ENCODE measurements at places on chromosomes 7 and 10. TPM values are rescaled to one million over a fixed set of nuclear protein-coding genes. Genes with fewer than 3 reads are reported as not detected.

UBN2 gene
- total RNA-seq = 5.8 TPM

BHLHA15 gene
- 2.3 TPM for total RNA-seq

TSPAN15 gene
- 12.1 TPM for total RNA-seq

SYPL1 gene
- 64.8 TPM for total RNA-seq

FKBP14 gene
- total RNA-seq = 20.0 TPM

OR6V1 gene
- total RNA-seq = not detected

NFE2L3 gene
- 5.8 TPM for total RNA-seq

AZGP1 gene
- 1.2 TPM for total RNA-seq

PRLHR gene
- total RNA-seq = not detected

DNA sequence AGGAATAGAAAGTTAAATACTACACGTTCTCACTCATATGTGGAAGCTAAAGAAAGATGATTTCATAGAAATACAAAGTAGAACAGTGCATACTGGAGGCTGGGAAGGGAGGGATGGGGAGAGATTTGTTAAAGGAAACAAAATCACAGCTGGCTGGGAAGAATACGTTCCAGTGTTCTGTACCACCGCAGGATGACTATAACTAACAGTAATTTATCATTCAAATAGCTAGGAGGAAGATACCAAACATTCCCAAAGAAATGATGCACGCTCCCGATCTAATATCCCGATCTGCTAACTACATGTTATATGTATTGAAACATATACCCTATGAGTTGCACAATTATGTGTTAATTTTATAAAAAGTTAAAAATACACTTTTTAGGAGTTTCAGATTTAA is 162.3 kb downstream of the ZMYND11 start:
- no peak for DNase-seq

DNA sequence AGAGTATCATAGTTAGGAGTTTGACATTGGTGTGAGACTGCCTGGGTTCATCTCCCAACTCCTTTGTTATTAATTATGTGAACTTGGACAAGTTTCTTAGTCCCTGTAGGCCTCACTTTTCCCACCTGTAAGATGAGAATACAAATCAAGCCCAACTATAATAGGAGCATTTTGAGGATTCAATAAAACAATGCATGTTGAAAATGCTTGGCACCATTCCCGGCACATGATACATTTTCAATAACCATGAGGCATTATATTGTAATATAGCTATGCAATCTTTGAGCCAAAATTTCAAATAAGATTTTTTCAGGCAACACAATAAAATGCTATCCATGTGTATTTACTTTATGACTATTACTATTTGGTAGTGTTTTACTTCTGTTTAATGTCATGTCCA is 229.0 kb upstream of the SP4 start:
- no peak for DNase-seq

- peak; percentile 87 for DNase-seq
Observed at GRCh38 chr7:55538538-55538937, 33.8 kb downstream of the VOPP1 start.

- DNase-seq = no peak
Observed at GRCh38 chr7:143399151-143399550, 9.5 kb downstream of the EPHA1 start.

DNA sequence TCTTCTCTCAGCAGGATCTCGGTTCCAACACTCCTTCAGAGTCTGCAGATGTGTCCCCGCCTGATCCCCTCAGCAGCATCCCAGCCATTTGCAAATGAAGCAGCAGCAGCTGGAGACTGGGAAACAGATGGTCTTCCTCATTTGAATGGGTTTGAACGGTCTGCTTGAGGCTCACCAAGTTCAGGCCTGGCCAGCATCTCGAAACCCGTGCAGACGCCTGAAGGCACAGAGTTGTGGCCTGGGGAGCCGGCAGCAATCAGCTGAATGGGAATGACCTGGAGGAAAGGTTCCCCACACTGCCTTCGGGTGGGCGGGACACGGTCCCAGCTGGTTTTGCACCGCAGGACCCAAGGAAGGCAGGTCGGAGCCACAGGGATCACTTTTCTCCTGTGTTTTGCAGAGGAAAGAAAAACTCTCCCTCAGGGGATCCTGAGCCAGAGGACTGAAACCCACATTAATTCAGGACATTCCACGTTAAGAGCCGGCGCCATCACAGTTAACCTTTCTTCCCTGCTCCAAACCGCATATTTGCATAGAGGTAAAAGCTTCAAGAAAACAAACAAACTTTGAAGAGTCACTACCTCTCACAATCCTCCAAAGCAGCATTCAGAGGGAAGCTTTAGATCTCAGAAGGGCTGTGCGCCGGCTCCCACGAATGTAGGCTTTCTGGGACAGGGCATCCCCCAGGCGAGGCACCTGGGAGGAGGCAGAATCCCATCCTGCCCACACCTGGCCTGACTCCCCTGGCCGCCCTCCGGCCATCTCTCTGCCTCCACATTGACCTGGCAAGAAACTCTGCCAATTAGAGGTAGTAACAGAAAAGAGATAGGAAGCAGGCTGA is 17.7 kb downstream of the FGFR2 start:
- DNase-seq = no peak

DNA sequence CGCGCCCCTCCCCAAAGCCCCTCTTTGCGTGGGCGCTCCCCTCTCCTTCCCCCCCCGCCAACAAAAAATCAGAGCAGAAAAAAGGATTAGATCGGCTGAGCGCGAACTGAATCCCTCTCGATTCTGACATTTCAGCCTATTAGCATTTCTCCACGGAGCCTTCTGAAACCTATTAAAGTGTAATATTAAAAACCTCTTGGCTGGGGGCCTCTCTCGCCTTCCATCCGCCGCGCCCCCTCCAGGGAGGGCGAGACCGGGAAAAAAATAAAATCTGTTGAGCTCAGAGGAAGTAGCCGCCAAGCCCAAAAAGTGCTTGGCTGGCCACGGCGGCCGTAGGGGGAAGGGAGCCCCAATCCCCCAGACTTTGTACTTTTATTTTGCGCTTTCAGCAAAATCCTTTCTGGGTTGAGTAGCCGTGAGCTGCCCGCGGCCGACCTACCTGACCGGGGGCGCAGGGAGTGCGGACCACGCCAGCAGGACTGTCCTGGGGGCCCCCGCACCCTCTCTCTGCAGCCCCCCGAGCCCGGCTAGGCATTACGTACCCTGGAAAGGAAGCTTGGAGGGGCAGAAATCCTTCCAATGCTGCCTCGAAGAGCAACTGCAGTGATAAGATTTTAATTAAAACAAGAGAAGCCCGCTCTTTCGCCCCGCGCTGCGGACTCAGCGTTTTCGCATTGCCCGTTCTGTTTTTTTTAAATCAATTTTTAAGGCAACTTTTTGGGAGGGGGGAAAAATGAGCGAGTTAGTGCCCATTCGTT is 1.3 kb upstream of the TNRC18 start:
- DNase-seq = no peak

DNA sequence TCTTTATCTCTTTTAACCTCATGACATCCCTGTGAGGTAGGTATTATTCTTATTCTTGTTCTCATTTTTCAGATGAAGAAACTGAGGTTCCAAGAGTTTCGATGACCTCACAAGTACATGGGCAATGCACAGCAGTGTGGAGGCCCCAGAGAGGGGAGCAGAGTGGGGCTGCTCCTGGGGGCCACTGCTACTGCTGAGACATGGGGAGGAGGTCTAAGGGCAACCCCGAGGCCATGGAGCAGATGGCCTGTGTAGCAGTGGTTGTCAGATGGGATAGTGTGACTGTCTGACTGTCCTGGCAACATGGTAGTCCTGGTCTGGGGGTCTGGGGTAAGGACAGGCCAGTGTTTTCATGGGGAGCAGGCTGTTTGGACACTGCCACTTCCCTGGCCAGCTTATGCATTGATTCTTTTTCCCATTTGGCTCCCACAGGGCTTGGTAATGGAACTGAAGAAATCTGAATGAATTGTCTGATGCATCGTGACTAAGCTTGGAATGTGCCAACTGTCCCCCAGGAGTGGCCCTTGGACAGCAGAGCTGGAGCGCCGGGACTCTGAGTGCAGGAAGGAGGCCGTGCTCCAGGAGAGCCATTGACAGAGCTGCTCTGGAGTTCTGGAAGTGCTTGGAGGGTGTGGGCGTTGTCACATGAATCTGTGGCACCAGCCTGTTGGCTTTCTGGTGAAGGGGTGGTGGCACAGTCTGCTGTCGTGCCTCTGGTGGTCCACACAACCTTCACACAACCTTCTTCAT is 40.9 kb downstream of the ADRA2A start:
- DNase-seq = no peak

DNA sequence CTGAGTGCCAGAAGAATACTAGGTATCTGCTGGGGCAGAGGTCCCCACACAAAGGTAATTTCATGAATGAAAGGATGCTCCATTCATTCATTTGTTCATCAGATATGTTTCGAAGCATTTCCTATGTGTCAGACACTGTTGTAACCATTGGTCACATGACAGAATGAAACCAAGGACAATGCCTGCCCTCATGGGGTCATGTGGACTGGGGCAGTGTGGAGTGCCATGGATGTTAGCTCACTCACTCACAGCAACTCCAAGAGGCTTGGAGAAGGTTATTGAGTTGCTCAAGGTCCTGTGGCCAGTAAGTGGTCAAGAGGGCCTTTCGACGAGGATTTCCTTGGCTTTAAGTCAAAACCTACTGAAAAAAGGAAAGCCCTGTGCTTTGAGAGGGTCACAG is 223.5 kb downstream of the ARHGAP12 start:
- no peak for DNase-seq

- no peak for DNase-seq
Observed at GRCh38 chr7:128679920-128680319, 7.8 kb downstream of the GARIN1A start.

DNA sequence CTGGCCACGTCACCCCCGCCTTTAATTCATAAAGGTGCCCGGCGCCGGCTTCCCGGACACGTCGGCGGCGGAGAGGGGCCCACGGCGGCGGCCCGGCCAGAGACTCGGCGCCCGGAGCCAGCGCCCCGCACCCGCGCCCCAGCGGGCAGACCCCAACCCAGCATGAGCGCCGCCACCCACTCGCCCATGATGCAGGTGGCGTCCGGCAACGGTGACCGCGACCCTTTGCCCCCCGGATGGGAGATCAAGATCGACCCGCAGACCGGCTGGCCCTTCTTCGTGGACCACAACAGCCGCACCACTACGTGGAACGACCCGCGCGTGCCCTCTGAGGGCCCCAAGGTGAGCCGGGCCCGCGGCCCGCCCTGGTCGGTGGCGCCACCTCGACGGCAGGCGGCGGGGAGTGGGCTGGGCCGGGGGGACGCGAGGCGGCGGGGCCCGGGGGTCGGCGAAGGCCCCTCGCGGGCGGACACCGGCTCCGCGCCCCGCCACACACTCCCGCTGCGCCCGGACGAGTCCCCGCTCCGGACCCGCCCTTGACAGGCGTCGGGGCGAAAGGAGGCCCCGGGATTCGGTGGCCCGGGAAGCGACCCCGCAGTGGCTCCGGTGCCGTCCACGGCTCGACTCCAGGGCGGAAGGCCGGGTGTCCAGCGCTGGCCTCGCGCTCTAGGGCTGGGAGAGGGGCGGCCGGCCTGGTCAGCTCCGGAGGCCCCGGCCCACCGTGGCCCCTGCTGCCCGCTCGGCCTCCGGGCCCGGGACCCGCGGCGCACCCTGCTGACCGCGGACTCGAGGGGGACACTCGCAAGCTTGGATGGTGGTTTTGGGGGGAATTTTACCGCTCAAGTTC is 557 bp downstream of the BAG3 start:
- no peak for DNase-seq

- DNase-seq = no peak
Observed at GRCh38 chr10:14137391-14137790, 193.3 kb downstream of the FRMD4A start.

- DNase-seq = no peak
Observed at GRCh38 chr10:54866666-54867065, 65.6 kb upstream of the PCDH15 start.

GRCh38 chr7:85750454-85750949 is 563.6 kb upstream of the SEMA3D start:
- peak; percentile 35 for DNase-seq

DNA sequence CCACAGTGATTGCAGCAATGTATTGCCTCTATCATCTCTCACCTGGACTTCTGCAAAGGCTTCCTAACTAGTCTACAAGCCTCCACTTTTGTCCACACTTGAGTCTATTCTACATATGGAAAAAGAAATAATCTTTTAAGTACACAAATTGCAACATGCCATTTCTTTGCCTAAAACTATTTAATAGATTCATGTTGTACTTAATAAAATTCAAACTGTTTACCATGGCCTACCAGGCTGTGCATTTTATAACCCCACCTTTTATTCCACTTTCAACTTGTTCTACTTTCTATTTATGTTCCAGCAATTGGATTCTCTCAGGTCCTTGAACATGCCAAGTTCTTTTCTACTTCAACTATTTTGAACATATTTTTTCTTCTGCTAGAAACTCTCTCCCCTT is 128.7 kb downstream of the GPR85 start:
- no peak for DNase-seq

- DNase-seq = no peak
Observed at GRCh38 chr7:20183086-20183485, 34.1 kb downstream of the MACC1 start.

DNA sequence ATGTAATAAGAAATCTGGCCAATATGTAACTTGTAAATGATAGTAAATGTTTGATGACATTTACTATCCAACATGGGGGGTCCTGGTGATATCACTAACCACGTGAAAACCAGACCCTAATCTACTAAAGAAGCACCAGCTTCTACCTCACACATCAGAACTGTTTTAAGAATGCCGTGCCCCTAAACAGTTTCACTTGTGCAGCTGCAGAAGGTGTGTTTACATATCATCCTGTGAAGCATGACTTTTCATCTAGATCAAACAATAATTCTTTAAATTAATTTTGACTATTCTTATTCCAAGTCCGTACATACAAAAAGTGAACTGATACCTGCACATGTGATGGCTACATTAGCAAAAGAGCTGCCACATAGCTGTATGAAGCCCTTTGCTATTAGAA is 61.0 kb downstream of the STEAP1B start:
- DNase-seq = no peak

- peak; percentile 69 for DNase-seq
Observed at GRCh38 chr7:14021069-14021468, 31.6 kb upstream of the ETV1 start.

DNA sequence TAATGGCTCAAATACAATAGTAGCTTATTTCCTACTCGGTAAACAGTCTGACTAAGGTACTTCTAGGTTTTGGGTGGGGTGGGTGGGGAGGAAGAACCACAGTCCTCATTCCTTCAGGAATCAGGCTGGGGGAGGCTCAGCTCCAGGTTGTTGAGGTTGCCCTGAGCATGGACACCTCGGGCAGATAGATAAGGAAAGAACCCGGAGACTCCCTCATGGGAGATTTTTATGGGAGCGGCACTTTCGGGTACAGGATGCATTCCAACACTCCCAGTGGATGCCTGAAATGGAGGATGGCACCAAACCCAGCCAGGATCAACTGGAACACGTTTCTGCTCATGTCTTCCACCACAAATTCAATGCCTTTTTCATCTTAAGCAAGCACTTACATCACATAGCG is 5.5 kb upstream of the GSDME start:
- no peak for DNase-seq

All from bronchial epithelial cell (primary cell).